ENCODE measurements at places on chromosomes 13 and 19. TPM values are rescaled to one million over a fixed set of nuclear protein-coding genes. Genes with fewer than 3 reads are reported as not detected.

- no peak overlapping the region for H3K4me3 ChIP-seq
- H3K36me3 ChIP-seq: no peaks in the 10 kb centered on the region
- no peak for DNase-seq
- H3K27ac ChIP-seq: no peak overlapping the region
- peaks cover 8% of the 10 kb centered on the region for H3K27me3 ChIP-seq
Measured at GRCh38 chr13:114219392-114219791, 15.3 kb upstream of the CDC16 start.

The CAPNS1 gene
- total RNA-seq: 346 TPM

- H3K4me1 ChIP-seq: peaks cover 63% of the 10 kb centered on the region
- no peak for DNase-seq
- no peaks in the 10 kb centered on the region for H3K36me3 ChIP-seq
- no peaks in the 10 kb centered on the region for H3K27me3 ChIP-seq
- H3K4me3 ChIP-seq: no peak overlapping the region
Measured at GRCh38 chr13:30806784-30807183, 71.4 kb downstream of the ALOX5AP start.

DNA sequence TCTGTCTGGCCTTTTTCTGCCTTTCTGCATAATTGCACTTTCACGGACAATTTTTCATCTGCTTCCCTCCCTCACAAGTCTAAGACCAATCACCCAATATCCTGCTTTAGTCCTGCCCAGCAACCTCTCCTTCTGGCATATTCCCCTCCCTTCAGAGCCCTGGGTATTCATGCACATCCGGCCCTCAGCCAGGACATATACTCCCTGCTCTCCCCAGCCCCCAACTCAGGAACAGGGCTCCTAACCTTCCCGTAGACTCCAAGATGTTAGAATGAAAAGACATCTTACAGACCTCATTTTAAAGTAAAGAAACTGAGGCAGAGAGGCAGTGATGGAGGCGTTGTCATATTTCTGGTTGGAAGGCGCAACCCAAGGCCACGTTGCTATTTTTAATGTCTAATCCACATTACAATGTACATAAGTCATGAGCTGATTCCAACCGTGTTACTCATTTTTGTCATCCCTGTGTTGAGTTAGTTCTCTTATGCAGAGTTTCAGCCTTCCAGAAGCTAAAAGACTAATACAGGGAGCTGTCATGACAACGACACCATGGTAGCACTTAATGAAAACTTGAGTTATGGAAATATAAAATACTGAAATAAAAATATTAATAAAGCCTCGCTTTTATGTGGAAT, 209.2 kb downstream of the TSHZ3 start:
- no peak overlapping the region for H3K4me3 ChIP-seq
- H3K27me3 ChIP-seq: peaks cover 12% of the 10 kb centered on the region
- peak overlapping the region; percentile 70 for H3K27ac ChIP-seq
- no peak for DNase-seq
- H3K4me1 ChIP-seq: no peaks in the 10 kb centered on the region
